ENCODE measurements at places on chromosomes 6 and 20. TPM values are rescaled to one million over a fixed set of nuclear protein-coding genes. Genes with fewer than 3 reads are reported as not detected.

SEMG1 gene
- total RNA-seq, result not detected

PLCB4 gene
- total RNA-seq, result 16.9 TPM

MYH7B gene
- 0.04 TPM for total RNA-seq

ASIP gene
- total RNA-seq, result not detected

FHL5 gene
- not detected for total RNA-seq

All from PC-3 (cell line).